Astrocyte (in vitro differentiated cells and primary cell): ENCODE measurements at places on chromosomes 4 and X. TPM values are rescaled to one million over a fixed set of nuclear protein-coding genes. Genes with fewer than 3 reads are reported as not detected.

DNA sequence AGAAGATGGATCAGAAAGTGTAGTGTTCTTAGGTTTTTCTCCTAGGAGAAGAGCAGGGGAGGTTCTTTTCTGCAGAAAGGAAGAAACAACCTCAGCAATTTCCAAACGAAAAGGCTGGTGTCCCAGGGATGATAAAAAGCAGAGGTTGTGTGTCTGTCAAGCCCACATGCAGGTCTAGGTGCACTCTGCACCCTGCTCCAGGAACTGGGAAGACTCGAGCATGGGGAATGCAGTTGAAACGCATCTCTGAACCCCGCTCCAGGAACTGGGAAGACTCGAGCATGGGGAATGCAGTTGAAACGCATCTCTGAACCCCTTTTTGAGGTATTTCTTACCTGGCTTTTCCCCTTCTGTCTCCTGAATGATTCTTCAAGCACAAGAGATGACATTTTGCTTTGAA, 171.2 kb downstream of the LDB2 start:
- no peak for DNase-seq
- no peak overlapping the region for H3K4me3 ChIP-seq
- no peaks in the 10 kb centered on the region for H3K36me3 ChIP-seq
- no peaks in the 10 kb centered on the region for H3K27me3 ChIP-seq
- no peak overlapping the region for H3K27ac ChIP-seq

DNA sequence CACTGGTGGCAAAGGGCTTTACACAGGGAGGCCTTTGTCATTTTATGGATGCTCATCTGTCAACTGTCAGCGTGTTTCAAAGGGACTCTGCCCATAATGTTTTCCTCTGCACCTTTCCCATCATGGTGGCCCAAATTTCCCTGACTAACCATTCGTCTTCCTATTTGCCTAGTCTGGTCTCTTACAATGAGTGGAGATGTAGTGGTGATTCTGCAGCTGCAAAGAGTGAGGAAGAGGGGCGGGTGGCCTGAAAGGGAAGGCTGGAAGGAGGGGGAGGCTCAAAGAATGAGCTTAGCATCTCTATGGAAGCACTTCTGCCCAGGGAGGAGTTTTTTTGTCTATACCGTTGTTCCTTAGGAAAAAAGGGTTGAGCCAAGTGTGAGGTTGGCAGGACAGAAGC, 447.5 kb downstream of the NKX6-1 start:
- no peaks in the 10 kb centered on the region for H3K27me3 ChIP-seq
- DNase-seq, result no peak
- no peak overlapping the region for H3K27ac ChIP-seq
- H3K4me3 ChIP-seq, result no peak overlapping the region
- H3K36me3 ChIP-seq, result no peaks in the 10 kb centered on the region

GRCh38 chr4:179666226-179666625, 2224.0 kb upstream of the AGA start:
- H3K4me3 ChIP-seq, result no peak overlapping the region
- H3K27ac ChIP-seq, result no peak overlapping the region
- no peak for DNase-seq
- H3K27me3 ChIP-seq, result no peaks in the 10 kb centered on the region
- no peaks in the 10 kb centered on the region for H3K36me3 ChIP-seq
- H3K4me1 ChIP-seq, result no peaks in the 10 kb centered on the region

GRCh38 chr4:138003248-138003647, 238.9 kb downstream of the SLC7A11 start:
- H3K27me3 ChIP-seq, result no peaks in the 10 kb centered on the region
- no peak overlapping the region for H3K27ac ChIP-seq
- no peak overlapping the region for H3K4me3 ChIP-seq
- peak; percentile 56 for DNase-seq
- peaks cover 6% of the 10 kb centered on the region for H3K4me1 ChIP-seq

- H3K4me3 ChIP-seq, result no peak overlapping the region
- H3K4me1 ChIP-seq, result no peaks in the 10 kb centered on the region
- no peaks in the 10 kb centered on the region for H3K27me3 ChIP-seq
- DNase-seq, result no peak
- no peaks in the 10 kb centered on the region for H3K36me3 ChIP-seq
Observed at GRCh38 chr4:116942315-116942714, 143.1 kb downstream of the TRAM1L1 start.

The TAB3 gene
- total RNA-seq, result 17.7 and 19.3 TPM in 2 replicates

The SCML1 gene
- total RNA-seq, result 4.2 and 5.1 TPM in 2 replicates

The GCNA gene
- 2.2 and 2.4 TPM in 2 replicates for total RNA-seq
